ENCODE measurements at places on chromosomes 5 and 9.
A peak's percentile ranks its signal among the peaks of the same experiment; 100 is the strongest.

DNA sequence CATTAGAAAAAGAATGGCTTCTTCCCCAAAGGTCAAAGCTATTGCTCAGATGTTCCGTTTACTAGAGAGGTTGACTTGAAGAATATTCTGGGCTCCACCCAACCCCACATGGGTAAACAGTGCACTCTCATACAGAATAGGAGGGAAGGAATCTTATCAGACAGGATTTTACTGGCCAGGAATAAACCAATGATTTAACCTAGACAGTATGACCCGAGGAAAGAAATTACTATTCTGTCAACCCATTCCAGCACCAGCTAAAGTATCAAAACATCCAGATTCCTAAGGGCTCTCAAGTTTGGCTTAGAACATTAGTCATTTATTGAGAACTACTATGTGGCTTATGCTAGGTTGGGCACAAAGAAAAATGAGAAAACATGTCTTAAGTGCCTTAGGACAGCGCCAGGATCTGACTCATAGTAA lies 493.6 kb upstream of the KLF4 start:
- DNase-seq = no peak

DNA sequence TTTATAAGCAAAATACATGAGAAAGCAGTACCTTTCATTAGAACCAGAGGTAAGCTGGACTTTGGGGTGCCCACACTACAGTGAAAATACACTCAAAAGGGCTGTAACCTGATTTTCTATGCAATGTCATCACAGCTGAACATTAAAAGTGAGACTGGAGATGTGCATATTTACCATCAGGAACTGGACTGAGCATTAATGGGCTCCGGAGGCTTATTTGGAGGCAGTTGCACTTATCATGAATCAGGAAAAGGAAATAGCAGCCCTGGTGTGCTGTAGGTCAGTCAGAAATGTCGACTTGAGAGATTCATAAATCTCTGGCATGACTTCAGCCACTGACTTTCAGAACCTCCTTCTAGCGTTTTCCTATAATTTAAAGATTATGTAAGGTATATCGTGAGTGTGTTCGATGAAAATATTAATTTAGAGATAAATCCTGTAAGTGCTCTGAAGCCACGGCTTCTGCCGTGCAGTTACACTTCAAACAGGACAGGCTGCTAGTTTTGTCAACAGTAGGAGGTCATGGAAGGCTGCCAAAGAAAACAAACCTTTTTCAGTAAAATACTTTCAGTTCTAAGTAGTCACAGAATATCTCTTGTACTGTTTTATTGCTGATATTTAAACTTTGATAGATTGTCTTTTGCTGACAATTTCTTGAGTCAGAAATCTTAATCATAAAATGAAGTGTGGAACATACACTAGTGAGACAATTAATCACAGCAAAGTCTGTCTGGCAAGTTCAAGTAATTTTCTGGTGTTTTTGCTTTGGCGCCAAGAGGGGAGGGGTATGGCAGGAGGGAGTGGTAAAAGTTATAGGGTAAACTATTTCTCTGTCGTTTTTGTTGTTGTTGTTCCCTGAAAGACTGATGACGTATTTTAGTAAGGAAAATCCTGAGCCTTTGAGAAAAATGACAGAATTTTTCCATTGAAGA lies 939.7 kb downstream of the NR2F1-AS1 start:
- DNase-seq = no peak

DNA sequence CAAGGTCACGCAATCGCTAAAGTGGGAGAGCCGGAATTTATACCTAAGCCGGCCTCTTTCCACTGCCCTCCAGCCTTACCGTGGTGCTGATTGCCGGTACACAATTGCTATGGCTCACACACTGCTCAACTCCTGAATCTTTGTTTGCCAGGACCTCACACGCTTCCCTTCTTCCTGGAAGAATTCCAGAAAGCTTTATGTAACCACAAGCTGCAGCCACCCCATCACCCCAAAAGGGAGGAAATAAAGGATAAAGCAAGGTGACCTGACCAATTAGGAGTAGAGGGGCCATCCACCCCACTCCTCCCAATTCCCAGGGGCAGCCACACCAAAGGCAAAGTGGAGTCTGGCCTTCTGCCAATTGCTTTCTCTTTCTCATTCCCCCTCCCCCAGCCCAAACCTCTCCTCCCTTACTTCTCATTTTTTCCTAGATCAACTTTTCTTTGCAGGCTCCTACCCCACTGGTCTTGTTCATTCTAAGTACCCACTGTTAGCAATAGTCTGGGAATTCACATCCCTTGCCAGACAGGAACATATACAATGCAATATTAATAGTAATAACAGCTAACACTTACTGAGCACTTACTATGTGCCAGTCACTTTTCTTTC lies 18.0 kb upstream of the CDC23 start:
- no peak for DNase-seq

DNA sequence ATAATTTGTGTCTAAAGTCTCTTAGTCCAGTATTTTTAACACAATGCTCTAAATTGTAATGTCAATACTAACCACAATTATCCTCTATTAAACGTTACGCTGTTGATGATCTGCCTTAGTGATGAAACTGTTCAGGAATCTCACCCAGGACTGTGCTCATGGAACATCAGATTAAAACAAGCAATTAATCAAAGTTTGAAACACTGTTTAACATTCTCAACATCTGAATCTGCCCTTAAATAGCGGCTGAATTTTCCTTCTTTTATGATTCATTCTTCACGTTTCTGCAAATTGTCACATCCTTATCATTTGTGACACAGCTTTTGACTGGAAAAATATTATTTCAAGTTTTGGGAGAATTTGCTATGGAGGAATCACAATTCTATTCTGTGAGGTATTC lies 113.8 kb downstream of the MARCHF11 start:
- no peak for DNase-seq

DNA sequence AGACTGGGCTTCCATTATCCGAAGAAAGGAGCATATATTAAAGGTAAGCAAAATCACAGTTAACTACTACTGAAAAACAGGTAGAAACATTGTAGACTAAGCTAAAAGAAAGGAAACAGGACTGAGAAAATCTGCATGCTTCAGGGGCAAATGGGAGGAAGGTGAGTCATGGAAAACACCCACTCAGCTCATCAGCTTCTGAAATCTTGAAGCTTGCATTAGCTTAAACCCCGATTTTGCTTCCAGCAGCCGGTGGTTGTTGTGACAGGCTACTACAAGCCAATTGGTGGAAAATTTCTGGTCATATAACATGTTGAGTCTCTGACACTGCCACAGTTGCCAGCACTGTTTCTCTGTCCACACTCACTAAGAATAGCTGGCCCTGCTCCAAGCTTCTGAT lies 179.6 kb upstream of the PUM3 start:
- no peak for DNase-seq

DNA sequence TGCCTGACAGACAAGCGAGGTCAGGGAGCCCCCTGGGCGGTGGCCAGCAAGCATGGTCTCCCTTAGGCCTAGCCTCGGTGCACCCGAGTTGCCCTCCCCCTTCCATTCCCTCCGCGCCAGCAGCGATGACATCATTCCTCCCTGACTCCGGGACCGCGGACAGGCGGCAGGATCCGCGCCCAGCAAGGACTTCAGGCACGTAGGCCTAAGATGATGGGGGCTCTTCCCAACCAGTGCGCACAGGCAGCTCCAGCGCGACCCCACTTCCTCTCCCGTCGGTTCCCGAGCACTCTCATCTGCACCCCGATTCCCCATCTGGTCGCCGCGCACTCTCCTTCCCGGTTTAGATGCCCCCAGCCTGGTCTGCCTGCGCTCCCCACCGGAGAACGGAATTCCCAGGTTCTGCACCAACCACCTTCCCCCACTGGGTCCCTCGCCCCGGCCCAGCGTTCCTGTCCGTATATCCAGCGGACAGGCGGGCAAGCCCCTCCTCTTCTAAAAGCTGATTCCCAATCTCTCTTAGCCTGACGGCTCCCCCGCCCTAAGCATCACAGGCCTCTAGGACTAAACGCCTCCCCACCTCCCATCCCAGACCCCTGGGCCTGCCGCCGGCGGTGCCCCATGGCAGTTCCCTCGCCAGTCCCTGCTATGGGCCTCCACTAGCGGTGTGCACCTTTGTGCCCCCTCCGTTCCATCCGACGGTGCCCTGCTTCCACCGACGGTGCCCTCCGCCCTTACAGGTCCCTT lies 931 bp downstream of the FAM219A start:
- peak; percentile 24 for DNase-seq

- no peak for DNase-seq
Measured at GRCh38 chr5:174723315-174723978, 935 bp upstream of the MSX2 start.

GRCh38 chr5:105230516-105231157 lies 1668.0 kb upstream of the NUDT12 start:
- no peak for DNase-seq

GRCh38 chr9:128683340-128684064 lies 5.5 kb upstream of the SET start:
- DNase-seq = peak; percentile 34

DNA sequence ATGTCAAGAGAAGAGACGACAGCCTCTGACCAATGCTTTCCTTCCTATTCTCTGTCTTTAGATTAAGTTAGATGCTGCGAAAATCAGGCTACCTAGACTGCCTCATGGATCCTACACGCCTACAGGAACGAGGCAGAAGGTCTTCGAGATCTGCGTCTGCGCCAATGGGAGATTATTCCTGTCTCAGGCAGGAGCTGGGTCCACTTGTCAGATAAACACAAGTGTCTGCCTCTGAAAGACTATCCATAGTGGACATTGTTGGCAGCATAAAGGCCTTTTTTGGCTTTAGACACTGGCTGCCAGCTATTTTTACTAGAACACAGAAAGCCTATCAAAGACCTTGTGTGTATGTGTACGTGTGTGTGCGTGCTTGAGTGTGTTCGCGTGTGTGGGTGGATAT lies 90.9 kb upstream of the PPP1R2B start:
- no peak for DNase-seq

DNA sequence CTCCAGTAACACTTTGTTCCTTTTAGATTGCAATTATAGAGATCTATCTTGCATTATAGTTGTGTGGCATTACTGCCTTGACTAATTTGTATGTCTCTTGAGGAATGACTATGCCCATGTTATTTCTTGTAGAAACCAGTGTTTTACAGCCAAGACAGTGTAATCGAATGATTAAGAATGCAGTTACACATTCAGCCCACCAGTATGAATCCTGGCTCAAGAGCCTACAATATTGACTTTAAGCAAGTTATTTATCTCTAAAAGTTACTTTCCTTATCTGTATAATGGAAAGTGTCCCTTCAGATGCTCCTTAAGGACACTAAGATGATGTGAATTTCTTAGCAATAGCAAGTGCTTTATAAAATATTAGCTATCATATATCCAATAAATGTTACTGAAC lies 9.7 kb upstream of the SNX24 start:
- no peak for DNase-seq

All from activated CD4-positive, alpha-beta T cell treated with anti-CD3 and anti-CD28 coated beads, Interleukin-2, amount 10 ng/mL, durations not matched to agents 7 days and 5 days (primary cell).